ENCODE measurements at places on chromosomes 1 and 21.

- DNase-seq = no peak
These were observed 213.0 kb downstream of the BRINP2 start for GRCh38 chr1:177383715-177384114.

GRCh38 chr1:172287208-172287607 is 133.3 kb upstream of the C1orf105 start:
- DNase-seq = no peak

DNA sequence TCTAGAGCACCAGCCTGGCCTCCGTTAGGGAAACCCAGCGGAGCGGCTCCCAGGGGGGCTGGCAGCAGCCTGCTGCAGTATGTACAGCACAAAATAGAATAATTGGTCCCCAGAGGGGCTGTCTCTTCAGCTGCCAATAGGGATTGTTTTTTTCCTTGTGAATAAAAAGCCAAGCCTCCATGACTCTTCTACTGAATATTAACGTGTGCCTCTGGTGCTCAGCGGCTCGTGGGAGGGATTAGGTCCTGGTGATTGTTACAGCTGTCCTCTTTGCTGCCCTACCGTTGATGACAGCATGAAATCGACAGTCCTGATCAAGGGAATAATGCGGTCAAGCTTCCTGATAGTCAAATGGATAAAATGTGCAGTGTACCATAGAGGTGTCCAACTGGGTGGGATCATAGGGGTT is 190.7 kb upstream of the RUNX1 start:
- DNase-seq = no peak

DNA sequence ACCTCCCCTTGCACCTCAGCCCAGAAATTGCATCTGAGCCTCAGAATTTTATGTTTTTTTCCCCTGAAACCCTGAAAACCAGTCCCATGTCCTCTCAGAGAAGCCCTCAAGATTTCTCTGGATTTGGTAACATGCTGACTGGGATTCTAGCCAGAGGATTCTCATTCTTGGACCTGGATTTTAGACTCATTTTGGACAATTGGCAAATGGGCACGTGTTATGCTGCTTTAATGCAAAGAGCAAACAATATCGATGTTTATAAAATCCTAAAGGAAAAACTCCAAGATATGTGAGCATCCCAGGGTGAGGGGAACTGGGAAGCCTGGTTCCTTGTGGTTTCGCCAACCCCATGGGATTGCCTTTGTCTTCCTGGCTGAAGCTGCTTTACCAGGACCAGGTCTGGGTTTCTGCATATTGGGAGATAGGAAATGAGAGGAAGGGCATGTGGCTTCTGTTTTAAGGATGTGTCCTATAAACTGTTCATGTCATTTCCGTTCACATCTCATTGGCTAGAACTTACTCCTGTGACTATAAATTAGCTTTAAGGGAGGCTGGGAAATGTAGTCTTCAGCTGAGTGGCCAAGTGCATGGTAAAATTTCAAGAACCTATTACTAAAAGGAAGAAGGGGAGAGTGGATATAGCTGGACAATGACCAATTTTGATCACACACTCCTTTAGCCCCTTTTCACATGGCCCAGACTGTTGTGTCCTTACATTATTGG is 27.2 kb upstream of the BCL10 start:
- no peak for DNase-seq

DNA sequence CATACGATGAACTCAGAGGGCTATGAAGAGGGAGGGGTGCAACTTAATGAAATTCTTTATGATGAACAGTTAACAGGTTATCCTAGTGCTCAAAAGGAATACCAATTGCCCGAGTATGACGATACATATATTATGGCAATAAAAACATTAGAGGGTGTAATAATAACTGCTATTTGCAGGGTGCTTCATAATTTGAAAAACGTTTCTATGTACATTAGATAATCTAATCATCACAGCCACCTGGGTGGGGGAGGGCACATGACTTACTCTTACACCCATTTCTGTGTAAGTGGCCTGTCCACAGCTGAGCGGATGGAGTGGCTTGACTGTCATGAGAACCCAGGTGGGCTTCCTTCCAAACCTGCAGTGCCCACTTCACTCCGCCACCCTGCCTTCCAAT is 46.3 kb downstream of the TIAM1 start:
- DNase-seq = no peak

DNA sequence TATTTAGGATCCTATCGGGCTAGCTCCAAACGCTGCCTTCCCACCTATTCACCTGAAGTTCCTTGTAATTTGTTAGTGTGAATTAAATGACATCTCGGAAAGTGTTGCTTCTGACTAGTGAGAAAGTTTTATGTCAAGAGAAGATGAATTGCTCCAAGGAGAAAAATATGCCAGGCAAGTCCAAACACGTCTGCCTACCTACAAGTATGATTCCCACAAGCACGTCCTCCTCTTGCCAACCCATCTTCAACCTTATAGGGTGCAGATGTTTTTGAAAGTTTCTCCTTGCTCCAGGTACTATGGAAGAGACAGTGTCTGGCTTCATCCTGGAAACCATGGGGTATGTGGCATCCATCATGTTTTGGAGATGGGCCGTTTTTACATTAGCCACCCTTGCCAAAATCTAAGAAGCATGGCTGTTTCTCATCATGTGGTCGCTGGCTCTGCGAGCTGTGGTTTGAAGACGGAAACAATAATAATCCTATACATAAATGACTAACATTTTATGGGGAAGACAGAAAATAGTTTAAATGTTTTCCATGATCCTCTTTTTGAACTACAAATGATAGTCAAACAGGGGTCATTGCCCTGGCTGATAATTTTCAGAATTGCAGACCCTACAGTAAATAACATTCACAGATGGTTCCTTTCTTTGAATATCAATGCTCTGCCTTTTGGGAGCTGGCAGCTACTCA is 505.8 kb downstream of the SMYD3 start:
- no peak for DNase-seq

GRCh38 chr1:154521695-154522094 is 19.5 kb upstream of the SHE start:
- no peak for DNase-seq

DNA sequence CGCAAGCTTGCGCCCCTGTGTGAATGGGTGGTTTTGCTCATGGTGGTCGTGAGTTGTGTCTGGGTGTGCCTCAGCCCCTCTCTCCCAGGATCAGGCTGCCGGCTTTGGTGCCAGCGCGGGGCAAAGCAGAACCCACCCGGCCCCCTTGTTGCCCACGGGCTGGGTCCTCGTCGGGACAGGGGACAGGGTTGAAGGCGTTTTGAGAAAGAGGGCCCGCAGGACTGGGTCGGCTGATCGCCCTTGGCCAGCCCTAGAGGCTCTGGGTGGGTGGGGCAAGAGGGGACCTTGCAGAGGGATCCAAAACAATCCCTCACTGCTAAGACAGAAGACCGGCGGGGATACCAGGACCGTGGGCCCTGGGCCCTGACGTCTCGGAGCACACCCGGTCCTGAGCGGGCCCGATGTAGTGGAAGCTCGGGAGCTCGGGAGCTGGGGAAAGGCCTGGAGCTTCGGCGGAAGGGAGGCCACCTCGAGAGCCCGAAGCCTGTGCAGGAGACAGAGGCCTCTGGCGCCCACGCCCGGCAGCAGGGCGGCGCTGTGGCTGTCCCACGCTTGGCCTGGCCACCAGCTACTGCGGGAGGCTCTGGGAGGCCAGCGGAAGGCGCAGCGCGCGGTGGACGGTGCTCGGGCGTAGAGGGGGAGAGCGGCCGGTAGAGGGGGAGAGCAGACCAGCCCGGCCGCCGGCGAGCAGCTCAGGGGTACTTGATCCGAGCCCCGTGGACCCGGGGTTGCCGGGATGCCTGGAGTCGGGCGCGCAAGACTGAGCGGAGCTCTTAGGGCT is 2.8 kb upstream of the ZNF678 start:
- DNase-seq = no peak

- DNase-seq = no peak
These were observed 164.8 kb downstream of the TPR start for GRCh38 chr1:186210258-186210657.

DNA sequence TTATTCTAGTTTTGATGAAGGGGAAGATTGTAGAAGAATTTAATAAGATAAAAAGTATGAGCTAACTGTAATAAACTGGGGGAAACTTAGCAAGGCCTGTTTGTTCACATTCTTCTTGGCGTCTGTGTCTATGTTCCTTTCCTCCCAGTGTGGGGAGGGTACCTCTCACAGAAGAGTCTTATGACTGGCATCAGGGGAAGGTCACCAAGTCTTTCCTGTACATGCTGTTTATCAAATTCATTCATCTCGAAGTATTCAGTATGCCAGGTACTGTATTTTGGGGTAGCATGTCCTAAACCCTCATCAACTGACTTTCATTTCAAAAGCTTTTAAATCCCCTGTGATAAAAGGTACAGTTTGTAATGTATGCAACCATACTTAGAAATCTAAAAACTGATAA is 78.4 kb downstream of the HS2ST1 start:
- no peak for DNase-seq

DNA sequence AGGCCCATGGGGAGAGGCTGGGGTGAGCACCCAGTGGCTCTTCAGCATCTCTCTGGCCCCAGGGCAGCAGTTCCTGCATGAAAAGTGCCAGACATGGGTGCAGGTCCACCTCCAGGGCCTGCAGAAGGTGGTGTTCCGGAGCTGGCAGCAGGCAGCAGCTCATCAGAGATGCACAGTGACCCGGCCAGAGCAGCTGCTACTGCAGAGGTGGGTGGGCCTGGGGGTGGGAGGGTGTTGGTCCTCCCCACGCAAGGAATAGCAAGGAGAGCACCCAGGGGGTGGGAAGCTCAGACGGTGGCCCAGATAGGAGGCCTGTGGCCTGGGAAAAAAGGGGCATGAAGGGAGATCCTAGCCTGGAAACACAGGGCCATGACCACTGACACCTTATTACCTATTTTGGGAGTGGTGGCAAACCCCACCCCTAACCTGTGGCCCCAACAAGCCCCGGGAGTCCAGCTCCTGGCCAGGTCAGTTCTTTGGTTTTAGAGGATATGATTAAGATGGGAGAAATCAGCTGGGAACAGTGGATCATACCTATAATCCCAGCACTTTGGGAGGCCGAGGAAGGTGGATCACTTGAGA is 20.2 kb downstream of the C1orf167 start:
- DNase-seq = no peak

GRCh38 chr1:3410142-3410925 is 44.1 kb upstream of the ARHGEF16 start:
- no peak for DNase-seq

GRCh38 chr1:60488847-60489246 is 415.3 kb upstream of the C1orf87 start:
- DNase-seq = no peak

- DNase-seq = no peak
These were observed 7.9 kb downstream of the CDK18 start for GRCh38 chr1:205512059-205513045.

- DNase-seq = no peak
These were observed 105.9 kb upstream of the SLC45A1 start for GRCh38 chr1:8211883-8212579.

DNA sequence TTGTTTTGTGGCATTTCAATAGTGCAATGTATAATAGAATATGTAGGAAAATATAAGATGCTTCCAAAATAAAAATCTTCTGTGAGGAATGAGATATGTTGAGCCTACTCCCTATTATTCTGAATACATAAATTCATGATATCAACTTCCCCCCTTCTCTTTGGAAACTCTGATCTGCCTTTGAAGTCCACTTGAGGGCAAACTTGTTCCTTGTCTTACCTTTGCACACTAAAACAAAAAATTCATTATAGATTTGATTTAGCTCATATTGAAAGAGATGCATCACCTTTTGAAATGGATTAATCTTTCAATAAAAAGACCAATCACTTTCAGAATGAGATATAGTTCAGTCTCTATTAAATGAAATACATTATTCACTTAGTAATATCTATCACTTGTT is 580.7 kb upstream of the ADGRL4 start:
- no peak for DNase-seq

DNA sequence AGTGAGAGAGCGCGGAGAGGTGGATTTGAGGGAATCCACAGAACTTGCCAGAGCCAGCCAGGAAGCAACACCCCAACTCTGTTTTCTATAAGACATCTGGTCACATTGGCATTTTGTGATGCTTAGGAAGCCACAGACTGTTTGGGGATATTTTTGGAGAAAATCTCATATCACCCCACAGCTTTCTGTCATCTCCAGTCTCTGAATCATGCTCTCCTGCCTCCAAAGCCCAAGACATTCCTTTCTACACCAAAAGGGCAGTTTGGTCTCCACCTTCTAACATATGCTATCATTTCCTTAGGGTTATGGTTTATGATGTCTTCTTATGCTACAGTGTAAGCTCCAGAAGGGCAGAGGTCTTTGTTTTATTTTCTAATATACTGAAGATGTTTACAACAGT is 14.4 kb upstream of the BCL10 start:
- DNase-seq = no peak

DNA sequence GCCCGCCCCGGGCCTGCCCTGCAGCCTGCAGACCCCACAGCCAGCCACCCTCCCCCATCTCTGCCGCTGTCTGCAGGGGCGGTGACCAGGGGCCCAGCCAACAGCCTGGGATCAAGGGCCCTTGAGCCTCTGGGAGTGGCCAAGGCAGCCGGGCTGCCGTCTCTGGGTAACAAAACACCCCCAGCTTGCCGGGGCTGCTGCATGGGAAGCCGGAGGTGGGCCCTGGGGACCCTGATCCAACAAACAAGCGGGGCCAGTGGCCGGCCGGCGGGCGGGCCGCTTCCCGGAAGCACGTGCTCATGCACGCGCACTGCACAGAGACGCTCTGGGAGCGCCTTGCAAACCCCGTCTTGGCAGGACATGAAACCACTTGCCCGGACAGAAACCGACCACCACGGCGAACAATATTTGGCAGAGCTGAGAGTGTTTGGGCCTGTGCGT is 13.2 kb downstream of the MEGF6 start:
- DNase-seq = no peak

GRCh38 chr1:82783044-82783443 is 982.3 kb downstream of the ADGRL2 start:
- no peak for DNase-seq

DNA sequence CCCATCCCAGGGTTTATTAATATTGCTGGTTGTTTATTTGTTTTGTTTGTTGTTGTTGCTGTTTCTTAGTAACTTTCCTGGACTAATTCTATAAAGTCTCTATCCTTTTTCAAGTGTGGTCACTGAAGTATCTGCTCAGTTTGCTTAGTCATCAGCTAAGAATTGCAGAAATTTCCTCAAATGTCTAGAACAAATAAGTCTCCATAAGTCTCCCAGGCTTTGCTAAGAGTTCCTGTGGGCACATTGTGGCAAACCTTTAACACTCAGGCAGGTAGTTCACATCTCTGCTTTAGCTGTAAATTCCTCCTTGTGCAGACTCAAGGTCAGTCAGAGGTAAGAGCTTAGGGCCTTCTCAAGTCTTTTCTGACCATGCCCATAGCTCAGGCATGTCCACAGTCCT is 38.9 kb upstream of the C1orf185 start:
- DNase-seq = no peak

GRCh38 chr1:76759950-76760349 is 107.3 kb upstream of the ST6GALNAC5 start:
- DNase-seq = no peak

Measured in T-helper 9 cell (primary cell).